ENCODE measurements at places on chromosomes 12 and 14. TPM values are rescaled to one million over a fixed set of nuclear protein-coding genes. Genes with fewer than 3 reads are reported as not detected.

LYZ gene
- total RNA-seq = 53.2 TPM

- DNase-seq = no peak
These were observed 160.9 kb downstream of the VRK1 start for GRCh38 chr14:96958057-96958456.

- DNase-seq = no peak
These were observed 23.8 kb downstream of the MAP3K9 start for GRCh38 chr14:70785556-70785955.

FBLN5 gene
- total RNA-seq = 79.7 TPM

- DNase-seq = no peak
These were observed 4.6 kb downstream of the FOXJ2 start for GRCh38 chr12:8037046-8037663.

DNA sequence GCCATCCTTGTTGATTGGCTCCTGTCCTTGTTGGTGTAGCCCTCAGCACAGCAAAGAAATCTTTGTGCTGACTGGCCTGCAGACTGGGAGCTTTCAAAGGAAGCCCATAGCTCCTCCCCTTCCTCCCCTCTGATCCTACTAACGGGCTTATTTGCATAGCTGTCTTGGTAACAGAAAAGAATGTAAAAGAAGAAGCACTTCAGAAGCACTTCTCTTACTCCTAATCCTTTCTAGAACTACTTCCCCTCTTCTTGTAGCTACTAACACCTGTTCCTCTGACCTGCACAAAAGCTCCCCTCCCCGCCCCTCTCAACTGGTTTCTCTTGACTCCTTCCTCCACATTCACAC lies 14.3 kb upstream of the RIC8B start:
- no peak for DNase-seq

DNA sequence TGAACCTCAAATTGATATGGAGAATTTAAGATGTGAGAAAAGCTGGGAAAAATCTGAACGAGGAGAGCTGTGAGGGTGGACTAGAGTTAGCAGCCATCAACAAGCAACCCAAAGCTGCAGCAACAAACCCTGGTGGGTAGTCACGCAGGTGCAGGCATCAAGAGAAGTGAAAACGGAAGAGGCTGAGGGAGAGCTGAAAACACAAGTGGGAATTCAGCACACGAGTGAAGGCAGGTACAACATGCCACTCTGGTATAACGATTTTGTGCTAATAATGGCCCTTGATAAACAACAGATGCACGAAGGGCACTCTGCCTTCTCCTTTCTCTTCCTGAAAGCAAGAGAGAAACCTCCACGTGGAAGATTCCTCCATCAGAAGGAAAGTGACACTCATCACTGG lies 11.5 kb downstream of the TCL1B start:
- no peak for DNase-seq

Data from esophagus muscularis mucosa (tissue), 4 donors.